T-helper 17 cell (primary cell): ENCODE measurements at places on chromosomes 3 and 15.

DNA sequence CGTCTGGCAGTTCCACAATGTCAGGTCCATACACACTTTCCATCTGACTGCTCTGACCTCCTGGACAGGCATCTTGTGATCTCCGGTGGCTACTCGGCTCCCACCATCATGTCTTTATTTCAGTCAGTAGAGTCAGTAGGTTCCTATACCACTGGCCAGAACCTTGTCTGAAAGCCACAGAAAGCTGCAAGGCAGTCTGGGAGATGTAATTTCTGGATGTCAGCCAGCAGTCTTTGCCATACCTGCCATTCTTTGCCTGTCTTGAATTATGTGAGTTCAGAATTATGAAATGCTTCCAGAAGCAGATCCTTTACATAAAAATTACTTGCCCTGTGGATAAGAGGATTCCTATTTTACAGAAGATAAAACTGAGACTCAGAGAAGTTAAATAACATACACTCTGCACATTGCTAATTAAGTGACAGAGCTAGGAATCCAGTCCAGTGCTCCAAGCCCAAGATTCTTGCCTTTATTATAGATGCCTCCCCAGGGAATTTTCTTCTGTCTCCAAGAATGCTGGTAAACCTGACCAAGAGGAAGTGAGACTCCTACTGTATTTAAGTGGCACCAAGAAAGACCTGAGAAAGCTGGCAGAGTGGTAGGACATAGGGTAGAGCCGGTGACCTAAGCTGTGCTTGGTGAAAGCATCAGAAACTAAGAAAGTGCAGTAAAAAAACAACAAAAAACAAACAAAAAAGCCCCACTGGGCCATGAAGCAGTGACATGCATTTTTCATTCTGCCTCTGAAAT, 75.6 kb downstream of the IQCH start:
- H3K27ac ChIP-seq = no peak overlapping the region
- H3K27me3 ChIP-seq = peaks cover 16% of the 10 kb centered on the region

DNA sequence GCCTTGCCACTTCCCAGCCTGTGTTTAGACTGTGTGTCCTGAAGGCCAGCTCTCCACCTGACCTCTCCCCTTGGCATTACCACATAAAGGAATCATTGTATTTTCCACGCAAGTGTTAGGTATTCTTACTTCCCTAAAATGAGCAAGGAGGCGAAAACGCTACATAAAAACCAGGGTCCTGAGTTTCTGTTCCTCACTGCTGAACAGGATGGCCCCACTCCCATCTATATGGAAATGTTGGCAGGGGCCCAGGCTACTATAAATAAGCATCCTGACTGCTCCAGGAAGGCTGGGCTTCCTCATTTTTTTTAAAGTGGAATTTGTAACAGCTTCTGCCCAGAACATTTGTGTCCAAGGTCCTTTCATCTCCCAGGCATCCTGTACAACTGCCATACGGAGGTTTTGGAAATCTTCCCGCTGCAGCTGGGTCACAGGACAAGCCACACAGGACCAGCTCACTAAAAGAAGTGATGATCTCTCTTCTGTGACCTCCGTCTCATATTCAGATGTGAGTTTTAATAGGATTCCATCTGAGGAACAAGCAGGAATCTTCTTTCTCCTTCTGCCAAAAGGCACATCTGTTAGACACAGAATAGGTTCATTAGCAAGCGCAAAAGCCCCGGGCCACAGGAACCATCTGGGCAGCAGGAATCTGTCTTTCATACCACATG, 56.4 kb upstream of the LIMD1 start:
- DNase-seq = no peak
- H3K27me3 ChIP-seq = no peaks in the 10 kb centered on the region
- no peak overlapping the region for H3K27ac ChIP-seq
- no peak overlapping the region for H3K4me3 ChIP-seq

GRCh38 chr3:71083726-71084131, 499.8 kb downstream of the FOXP1 start:
- H3K27me3 ChIP-seq = no peaks in the 10 kb centered on the region
- H3K27ac ChIP-seq = peak overlapping the region; percentile 87
- no peak overlapping the region for H3K4me3 ChIP-seq
- DNase-seq = no peak
- peaks cover 56% of the 10 kb centered on the region for H3K4me1 ChIP-seq

DNA sequence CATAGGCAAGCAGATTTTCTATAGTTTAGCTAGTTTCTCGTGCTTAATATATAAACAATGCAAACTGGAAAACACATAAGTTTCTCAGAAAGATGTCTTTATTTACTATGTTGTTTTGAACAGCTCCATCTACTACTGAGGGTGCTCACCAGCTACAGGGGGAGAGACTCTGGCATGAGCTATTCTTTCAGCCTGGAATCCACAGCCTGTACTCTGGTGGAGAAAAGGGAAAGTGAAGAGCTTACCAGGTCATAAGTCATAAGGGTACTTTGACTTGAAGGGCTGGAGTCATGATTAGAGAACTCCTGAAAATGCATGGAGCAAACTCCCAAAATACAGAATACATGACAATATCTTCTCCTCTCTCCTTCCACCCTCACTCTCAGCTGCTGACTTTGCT, 4.4 kb upstream of the AVEN start:
- H3K4me3 ChIP-seq = no peak overlapping the region
- H3K27me3 ChIP-seq = no peaks in the 10 kb centered on the region

DNA sequence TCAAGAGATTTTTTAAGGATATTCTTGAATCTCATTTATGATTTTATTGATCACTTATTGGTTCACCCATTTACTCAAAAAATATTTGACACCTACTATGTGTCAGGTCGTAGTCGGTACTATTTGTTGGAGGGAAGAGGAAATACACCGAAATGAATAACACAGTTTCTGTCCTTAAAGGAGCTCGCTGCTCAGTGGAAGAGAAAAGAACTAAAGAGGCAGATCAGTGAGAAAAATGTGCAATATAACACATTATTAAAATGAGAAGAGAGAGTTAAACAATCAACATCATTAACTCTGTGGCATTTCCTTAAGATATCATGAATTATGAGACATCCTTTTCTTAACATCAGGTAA, 56.1 kb upstream of the ADAMTS9 start:
- no peaks in the 10 kb centered on the region for H3K4me1 ChIP-seq
- H3K27me3 ChIP-seq = no peaks in the 10 kb centered on the region
- no peak overlapping the region for H3K27ac ChIP-seq
- no peak for DNase-seq
- no peaks in the 10 kb centered on the region for H3K36me3 ChIP-seq
- no peak overlapping the region for H3K4me3 ChIP-seq

- no peaks in the 10 kb centered on the region for H3K27me3 ChIP-seq
- DNase-seq = no peak
- no peak overlapping the region for H3K4me3 ChIP-seq
- H3K27ac ChIP-seq = no peak overlapping the region
These were observed 28.8 kb upstream of the LEKR1 start for GRCh38 chr3:156797368-156797767.
